Germinal center (tissue), 1 donor: ENCODE measurements at places on chromosomes 5 and 9.

- no peak for DNase-seq
Measured at GRCh38 chr9:128224877-128225276, 21.7 kb downstream of the DNM1 start.

- no peak for DNase-seq
Measured at GRCh38 chr9:138061631-138062030, 184.0 kb downstream of the CACNA1B start.

DNA sequence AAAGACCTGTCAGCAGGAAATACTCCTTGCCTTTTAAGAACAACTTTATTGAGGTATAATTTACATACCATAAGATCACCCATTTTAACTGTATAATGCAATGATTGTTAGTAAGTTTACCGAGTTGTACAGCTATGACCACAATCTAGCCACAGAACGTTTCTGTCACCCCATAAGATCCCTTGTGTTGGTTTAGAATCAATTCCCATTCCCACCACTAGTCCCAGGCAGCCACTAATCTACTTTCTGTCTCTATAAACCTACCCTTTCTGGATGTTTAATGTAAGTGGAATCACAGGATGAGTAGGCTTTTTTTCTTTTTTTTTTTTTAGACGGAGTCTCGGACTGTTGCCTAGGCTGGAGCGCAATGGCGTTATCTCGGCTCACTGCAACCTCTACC, 4.4 kb downstream of the GPR107 start:
- DNase-seq = no peak

- no peak for DNase-seq
Measured at GRCh38 chr5:1665231-1665630, 134.4 kb downstream of the MRPL36 start.

GRCh38 chr5:172114875-172115422, 73.1 kb downstream of the STK10 start:
- DNase-seq = peak; percentile 85

- no peak for DNase-seq
Measured at GRCh38 chr5:95042037-95042436, 242.9 kb downstream of the MCTP1 start.

DNA sequence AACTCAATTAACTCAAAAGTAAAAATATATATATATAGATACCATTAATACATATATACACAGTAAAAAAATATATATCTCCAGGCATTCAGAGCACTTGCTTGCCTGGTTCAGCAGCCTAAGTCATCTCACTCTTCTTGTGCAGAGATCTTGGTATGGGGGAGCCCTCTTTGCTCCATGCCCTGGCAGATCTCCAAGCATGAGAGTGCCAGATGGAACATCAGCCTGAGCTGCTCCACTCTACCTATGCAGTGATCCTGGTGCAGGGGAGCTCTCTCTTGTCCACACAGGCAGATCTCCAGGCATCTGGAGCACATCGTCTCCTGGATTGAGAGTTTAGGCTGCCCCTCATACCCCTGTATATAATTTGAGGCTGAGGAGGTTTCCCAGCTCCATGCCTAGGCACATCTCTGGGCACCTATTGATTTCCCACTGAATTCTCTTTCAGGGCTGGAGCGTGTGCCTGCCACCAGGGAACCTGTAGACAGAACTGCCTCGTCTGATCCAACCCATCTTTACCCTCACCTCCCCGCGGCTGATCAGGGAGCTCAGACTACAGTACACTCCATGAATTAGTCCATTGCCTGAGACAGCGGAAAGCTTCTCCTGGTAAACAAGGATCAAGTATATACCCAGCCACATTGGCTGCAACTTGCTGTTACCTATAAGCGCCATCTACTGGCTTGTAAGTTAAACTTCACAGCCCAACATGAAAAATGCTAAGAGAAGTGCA, 342.4 kb upstream of the GRIA1 start:
- DNase-seq = no peak

- DNase-seq = no peak
Measured at GRCh38 chr9:4581035-4581760, 80.9 kb upstream of the PLPP6 start.

DNA sequence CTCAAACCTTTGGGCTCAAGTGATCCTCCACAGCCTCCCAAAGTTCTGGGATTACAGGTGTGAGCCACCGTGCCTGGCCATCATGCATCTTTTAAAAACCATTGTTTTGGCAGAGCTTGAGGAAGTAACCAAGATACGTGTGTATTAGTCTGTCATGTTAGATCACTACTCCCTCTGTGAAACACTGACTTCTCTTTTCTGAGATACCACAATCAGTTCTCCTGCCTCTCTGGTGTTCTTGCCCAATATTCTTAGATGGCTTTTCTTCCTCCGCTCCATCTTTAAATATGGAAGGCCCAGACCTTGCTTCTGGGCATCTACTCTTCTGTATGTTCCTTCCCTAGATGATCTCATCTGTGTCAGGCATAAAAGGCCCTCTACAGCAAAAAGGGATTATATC, 14.2 kb upstream of the CCNB1 start:
- DNase-seq = no peak

DNA sequence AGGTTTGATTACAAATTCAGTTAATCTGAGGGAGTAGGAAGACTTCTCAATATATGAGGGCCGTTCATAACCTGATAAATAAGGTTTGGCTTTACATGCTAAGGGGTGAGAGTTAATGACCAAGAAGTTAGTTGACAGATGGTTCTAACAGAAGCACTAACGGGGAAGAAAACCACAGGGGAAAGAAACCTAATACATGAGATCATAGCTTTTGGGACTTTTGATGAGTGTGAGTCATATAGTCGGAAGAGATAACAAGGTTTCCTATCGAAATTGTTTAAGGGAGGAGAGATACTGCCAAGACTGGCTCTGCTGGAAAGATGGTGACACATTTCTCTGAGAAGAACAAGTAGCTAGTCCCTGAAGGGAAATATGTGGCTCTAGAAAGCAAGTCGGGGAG, 140.1 kb downstream of the COX7C start:
- DNase-seq = no peak

DNA sequence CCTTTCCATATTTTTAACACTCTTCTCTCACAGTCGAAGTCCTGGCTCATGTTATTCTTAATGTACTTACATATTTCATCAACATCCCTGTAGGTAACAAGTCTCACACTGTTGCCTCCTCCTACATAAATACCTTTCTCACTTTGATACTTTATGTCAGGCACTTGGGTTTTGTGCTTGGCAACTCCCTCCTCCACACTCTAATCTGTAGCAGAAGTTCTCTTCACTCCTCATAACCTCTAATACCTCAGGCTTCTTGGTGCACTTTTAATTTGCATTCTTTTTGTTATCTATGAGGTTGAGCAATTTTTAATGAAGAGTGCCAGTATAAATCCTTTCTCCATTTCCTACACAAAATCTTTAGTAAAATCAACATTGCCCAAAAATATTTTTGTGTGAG, 24.1 kb upstream of the ARRDC3 start:
- no peak for DNase-seq

- no peak for DNase-seq
Measured at GRCh38 chr9:137786511-137786920, 91.1 kb upstream of the CACNA1B start.

GRCh38 chr5:19626211-19626610, 361.8 kb downstream of the CDH18 start:
- DNase-seq = no peak

- DNase-seq = no peak
Measured at GRCh38 chr5:59212596-59212995, 629.7 kb downstream of the RAB3C start.

- DNase-seq = no peak
Measured at GRCh38 chr9:129891569-129891968, 56.3 kb downstream of the USP20 start.

GRCh38 chr9:87119328-87119881, 172.1 kb upstream of the GAS1 start:
- no peak for DNase-seq

GRCh38 chr9:121372239-121373010, 2.4 kb upstream of the STOM start:
- no peak for DNase-seq

GRCh38 chr5:103255691-103256090, 2.9 kb upstream of the MACIR start:
- no peak for DNase-seq

DNA sequence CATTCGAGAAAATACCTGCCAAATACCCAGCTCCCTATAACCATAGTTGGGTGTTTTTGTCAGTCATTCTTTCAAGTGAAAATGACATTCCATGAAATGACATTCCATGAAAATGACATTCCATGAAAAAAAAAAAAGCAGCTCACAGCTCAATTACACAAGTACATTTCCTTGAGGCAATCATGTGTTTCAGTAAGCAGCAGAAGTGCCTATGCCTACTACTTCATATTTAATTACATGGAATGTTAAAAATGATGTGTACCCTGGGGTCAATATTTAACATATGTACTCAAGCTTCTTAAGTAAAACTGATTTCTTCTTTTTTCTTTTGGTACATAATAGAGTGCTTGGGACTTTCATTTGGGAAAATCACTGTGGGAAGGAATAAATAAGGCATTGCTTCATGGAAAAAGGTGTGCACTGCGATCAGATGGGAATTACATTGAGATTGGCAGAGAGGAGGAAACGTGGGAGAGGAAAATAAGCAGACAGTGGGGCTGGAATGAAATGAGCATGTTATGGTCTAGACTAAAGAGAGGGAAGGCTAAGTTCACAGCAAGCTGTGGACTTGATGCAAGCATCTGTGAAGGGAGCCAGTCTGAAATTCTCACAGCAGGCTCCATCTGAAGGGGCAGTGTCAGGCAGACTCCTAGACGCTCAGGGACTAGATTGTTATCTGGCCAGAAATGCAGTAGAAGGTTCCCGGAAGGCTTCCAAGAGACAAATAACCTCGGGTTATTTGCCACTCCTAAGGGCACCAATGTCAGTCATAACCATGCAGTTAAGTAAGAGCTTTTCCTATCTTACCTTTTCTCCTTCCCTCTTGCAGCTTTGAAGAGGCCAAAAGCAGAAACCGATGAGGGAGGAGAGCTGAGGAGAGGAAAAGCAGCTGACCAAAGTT, 15.2 kb upstream of the SPATA9 start:
- no peak for DNase-seq

- DNase-seq = no peak
Measured at GRCh38 chr9:133428617-133429101, 6.5 kb downstream of the ADAMTS13 start.

DNA sequence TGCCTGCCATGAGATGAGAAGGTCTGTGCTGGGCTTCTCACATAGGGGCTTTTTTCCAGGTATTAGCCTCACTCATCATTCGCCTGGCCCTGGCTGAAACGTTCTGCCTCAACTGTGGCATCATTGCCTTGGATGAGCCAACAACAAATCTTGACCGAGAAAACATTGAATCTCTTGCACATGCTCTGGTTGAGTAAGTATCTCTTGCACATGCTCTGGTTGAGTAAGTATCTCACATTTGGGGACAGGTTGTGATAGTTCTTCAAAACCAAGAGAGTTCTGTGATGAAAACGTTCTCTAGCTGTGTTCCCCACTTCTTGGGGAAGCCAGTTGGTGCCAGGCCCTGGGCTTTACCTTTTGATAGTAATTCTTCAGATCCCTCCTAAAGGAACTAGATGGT, 17.4 kb upstream of the IL13 start:
- DNase-seq = no peak

DNA sequence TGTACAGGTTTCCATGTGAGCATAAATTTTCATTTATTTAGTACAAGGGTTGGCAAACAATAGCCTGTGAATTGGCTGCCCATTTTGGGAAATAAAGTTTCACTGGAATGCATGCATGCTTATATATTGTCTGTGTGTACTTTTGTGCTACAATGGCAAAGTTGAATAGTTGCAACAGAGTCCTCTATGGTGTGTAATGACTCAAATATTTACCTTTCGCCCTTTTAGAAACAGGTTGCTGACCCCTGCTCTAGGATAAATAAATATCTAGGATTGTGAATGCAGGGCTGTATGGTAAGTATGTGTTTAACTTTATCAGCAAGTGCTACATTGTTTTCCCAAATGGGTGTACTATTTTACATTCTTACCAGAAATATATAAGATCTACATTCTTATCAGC, 47.2 kb downstream of the XRCC4 start:
- DNase-seq = no peak

DNA sequence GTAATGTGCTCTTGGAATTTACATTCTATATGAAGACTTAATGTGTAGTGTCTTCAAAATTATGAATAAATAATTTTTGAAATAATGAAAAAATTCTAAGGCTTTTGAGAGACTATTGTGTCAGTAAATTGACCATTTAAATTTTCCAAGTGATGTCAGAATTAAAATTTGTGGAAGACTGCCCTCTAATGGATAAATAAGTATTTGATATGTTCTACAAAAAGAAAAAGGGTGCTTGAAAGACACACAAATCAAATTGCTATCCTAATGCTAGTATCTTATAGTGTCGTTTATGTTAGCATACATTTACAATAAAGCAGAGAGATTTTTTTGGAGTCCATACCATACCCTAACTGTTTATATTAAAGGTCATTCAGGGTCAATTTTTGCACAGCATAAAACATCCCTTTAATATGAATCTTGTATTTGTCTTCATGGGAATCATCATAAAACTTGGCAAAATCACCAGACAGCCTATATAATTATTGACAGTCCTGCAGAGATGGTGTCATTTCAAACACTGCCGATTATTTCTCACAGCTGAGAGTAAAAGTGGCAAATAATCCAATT, 120.8 kb upstream of the SLC27A6 start:
- DNase-seq = no peak

DNA sequence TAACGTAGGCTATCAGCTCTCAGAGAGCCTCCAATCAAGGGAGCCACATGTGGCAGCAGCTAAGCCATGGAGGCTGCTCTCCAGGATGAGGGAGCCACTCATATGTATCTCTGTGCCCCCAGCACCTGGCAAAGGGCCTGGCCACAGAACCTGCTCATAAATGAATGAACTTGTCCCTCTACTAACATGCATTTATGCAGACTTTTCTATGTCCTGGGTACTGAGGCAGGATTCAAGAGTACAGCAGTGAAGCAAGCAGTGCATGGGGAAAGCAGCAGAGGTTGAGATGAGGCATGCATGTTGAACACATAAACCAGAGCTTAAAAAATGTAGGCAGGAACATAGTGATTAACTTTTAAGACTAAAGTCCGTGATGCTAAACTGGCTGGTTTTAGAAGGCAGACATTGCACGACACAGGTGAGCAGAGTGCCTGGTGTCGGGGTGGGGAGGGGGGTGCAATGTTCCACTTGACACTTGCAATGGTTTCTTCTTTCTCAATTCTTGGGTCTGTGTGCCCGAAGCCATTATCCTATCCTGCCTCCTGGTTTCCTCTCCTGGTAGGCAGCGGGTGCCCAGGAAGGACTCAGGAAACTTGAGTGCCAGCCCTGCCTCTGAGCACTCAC, 142.8 kb upstream of the ALDH1B1 start:
- DNase-seq = no peak
